ENCODE measurements at places on chromosomes 5 and 9. TPM values are rescaled to one million over a fixed set of nuclear protein-coding genes. Genes with fewer than 3 reads are reported as not detected.

FOXI1 gene
- not detected for total RNA-seq

CNTRL gene
- total RNA-seq, result 45.4 TPM

AJM1 gene
- total RNA-seq, result 1.7 TPM

ZNF618 gene
- total RNA-seq, result 0.21 TPM

UGT3A1 gene
- not detected for total RNA-seq

TUBB4B gene
- 380 TPM for total RNA-seq

PDCD1LG2 gene
- total RNA-seq, result 0.11 TPM

PHYHD1 gene
- 0.20 TPM for total RNA-seq

MARVELD2 gene
- total RNA-seq, result 0.53 TPM

RALGPS1 gene
- total RNA-seq, result 1.1 TPM

DEPDC1B gene
- total RNA-seq, result 3.8 TPM

MSX2 gene
- total RNA-seq, result 0.08 TPM

DDX4 gene
- total RNA-seq, result 0.48 TPM

NUDT12 gene
- total RNA-seq, result 2.3 TPM

GPX8 gene
- total RNA-seq, result 0.08 TPM

BRIX1 gene
- total RNA-seq, result 134 TPM

PCDHAC2 gene
- not detected for total RNA-seq

CDHR2 gene
- total RNA-seq, result 0.29 TPM

NSD1 gene
- 59.3 TPM for total RNA-seq

ADAMTS16 gene
- total RNA-seq, result not detected

CCNJL gene
- total RNA-seq, result 0.10 TPM

ADAMTS6 gene
- total RNA-seq, result 0.61 TPM
